ENCODE measurements at places on chromosomes 6 and 20.

DNA sequence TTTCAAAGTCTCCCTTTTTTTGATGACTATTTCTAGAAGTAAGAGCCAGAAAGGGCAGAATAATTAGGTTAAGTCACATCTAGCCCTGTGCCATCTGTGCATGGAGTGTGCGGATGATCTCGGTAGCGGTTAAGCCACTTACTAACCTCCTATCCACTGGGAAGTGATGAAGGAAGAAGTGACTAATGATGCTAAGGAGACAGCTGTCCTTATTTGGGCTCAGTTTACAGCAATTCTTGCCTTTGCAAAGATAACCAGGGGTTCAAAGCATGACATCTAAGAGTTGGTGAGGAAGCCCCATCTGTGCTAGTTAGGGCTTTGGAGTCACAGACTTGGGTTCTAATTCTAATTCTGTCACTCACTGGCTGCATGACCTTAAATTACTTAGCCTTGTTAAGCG, 62.4 kb upstream of the RREB1 start:
- DNase-seq: no peak

- no peak for DNase-seq
Observed at GRCh38 chr6:56838016-56838555, 116.8 kb upstream of the BEND6 start.

DNA sequence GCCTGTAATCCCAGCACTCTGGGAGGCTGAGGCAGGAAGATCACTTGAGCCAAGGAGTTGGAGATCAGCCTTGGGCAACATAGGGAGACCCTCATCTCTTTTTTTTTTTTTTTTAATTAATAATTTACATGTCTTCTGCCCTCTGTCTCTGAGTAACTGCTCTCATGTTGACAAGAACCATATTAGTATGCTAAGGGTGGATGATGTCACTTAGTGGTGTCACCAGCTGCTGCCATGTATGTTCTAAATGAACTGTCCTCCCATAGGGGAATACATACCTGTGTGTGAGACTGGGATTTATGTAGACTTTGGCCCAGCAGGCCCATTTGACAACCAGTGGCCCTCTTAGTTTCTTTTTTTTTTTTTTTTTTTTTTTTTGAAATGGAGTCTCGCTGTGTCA, 65.6 kb downstream of the SCAND1 start:
- DNase-seq: no peak

- DNase-seq: no peak
Observed at GRCh38 chr6:161498359-161498758, 224.5 kb upstream of the AGPAT4 start.

- DNase-seq: no peak
Observed at GRCh38 chr6:107353773-107354382, 105.5 kb downstream of the PDSS2 start.

DNA sequence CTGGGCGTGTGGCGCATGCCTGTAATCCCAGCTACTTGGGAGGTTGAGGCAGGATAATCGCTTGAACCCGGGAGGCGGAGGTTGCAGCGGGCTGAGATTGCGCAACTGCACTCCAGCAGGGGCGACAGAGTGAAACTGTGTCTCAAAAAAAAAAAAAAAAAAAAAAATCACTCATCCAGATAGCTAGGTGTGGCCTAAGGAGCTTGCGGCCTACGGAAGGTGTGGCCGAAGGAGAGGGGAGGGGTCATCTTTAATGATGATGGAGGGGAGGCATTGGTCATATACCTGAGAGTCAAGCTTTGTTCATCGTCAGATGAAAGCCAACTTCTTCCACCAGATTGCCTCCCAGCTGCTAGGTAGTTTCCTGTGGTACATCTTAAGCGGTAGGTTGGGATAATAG, 801 bp upstream of the PPARD start:
- no peak for DNase-seq

DNA sequence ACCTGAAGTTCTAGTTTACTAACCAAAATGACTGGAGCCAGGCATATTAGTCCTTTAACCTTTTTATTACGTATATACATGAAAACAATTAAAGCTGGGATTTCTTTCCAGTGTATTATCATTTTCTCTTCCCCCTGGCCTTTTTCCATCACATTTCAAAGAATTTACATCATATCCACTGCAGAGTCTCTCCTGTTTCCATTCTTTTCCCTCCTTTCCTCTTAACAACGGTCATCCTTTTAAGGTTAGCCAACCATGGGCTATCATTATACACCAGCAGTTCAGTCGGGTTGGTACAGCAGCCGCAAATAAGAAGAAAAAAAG, 104.6 kb downstream of the TFAP2A start:
- DNase-seq: no peak

DNA sequence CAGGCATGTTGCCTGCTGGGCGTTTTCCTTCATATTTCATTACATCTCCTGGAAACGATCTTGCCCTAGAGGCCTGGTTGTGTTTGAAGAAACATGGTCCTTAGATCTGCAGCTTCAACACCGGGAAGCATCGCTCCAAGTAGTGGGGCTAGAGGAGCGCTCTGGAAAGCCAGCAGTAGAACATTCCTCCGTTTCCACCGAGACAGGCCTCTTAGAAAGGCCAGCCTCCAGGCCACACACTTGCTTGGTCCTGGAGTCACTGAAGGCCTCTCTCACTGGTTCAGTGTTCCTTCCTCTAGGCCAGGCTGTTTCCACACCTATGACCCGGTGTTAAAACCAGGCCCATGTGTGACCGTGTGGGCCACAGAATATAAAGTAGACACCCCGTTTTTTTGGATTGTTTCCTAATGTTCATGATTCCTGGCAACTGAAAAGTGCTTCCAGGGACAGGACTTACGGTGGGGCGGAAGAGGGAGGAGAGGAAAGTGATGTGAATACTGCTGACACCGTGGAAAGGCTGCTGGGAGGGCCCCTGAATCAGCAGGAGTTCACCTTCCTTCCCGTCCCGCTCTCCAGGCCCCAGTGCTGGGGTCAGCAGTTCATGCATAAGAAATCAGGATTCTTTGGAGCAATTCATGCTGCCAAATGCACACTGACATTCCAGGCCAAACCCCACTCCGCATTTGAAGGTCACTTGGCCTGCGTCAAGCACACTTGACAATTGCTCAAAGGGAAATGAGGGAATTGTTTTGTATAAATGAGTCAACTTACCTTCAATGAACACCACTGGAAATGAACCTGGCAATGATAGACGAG, 83.8 kb downstream of the IYD start:
- no peak for DNase-seq

DNA sequence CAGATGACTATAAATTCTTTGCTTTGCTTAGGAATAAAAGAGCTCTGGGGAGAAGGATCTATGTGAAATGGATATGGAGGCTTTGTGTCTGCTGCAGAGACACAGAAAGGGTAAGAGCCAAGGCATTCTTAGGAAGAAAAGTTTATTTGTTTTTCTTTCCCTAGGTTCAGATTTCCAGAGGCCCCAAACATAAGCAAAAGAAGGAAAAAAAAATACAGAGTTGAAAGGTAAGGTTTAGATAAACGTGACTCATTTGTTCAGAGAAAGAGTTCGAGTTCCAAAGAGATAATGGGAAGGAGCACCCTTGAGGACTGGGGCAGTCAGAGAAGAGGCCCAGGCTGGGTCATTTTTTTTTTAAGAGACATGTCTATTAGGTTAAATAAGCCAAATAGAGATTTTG, 27.4 kb upstream of the BMP5 start:
- DNase-seq: no peak

DNA sequence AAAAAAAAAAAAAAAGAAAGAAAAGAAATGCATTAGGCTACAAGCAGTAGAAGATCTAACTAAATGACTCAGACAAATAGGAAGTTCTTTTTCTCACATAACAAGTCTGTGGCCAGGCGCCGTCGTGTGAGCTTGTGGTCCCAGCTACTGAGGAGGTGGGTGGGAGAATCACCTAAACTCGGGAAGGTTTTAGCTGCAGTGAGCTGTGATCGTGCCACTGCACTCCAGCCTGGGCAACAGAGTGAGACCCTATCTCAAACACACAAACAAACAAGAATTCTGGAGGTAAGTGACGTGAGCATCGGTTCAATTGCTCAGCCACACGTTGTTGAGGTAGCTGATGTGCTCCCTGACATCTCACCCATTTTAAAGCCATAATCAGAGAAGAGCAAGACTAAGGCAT, 37.9 kb upstream of the SLC23A2 start:
- no peak for DNase-seq
